ENCODE measurements at places on chromosomes 3 and 15.

DNA sequence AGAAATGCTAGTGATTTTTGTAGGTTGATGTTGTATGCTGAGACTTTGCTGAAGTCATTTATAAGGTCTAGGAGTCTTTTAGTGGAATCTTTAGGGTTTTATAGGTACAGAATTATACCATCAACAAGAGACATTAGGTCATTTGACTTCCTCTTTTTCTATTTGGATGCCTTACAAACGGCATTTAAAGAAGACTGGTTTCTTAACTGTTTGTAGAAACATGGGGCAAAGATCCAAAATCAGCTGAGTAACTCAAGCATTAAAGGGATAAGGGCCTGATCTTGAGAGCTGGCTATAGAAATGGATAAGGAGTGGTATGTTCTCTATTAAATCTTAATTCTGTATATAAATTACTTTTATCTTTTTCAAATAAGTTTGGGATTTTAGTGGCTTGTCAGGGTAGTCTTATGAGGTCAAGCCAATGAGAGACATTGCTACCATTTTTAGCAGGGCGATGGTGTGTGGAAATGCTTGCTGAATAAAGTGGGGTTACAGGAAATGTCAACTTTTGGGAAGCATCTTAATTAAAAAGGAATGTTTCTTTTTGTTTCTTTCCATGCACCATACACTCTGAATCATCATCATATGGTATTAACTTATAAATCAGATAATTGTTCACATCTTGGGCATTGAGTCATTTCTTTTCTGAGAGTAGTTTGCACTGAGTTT is 197.7 kb upstream of the GBE1 start:
- no peak for DNase-seq

DNA sequence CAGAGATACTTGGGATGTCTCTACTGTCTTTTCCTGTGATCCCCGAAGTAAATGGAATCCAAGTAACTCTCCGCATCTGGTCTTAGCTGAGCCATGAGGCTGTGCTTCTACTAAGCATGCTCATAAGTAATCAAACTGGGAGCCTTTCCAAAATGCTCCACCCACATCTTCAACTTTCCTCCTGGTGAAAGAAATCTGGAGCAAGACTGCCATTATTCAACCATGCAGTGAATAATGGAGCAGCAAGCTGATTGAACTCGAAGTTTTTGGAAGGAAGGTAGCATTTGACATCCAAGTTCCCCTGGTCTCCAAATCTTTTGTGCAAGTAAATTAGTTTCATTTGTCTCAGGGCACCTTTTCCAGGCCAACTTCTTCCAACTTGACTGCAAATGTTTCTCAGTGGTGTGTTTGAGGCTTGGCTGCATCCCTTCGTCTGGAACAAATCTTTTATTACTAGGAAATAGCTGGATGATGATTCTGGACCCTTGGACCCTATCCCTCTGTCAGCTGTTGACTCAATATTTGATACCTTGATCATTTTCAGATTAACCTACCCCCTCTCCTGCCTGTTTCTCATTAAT is 19.4 kb downstream of the GXYLT2 start:
- DNase-seq, result peak; percentile 29

DNA sequence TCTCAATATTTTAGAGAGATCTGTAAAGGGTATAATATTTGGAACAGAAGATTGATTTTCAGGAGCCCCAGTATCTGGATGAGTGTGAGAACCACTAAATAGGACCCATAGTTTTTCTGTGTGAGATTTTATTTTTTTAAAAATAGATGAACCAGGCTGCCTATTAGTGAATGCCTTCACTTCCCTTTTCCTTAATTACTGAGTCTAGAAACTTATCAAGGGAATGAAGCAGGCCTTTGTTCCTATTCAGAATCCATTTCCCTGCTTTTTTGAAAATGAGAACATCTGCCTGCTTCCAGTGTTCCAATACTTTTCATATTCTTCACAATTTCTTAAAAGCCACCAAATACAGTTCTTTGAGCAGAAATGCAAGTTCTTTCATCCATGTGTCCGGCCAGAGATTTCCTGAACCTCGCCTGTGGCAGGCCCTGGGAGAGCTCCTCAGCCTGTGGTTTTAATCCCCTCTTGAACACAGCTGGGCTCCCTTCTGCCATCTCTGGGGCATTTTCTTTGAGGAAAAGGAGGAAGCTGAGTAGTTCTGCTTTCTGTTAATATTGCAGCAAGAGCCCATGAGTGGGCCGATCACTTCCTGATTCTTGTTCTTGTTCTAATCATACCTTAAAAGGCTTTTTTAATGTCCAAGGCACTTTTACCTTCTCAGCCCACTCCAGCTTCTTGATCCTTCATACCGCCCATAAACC is 4.7 kb downstream of the EHD4 start:
- peak; percentile 13 for DNase-seq

- DNase-seq, result no peak
Measured at GRCh38 chr3:195818301-195818700, 6.6 kb upstream of the MUC4 start.

GRCh38 chr3:48636149-48636655 is 941 bp upstream of the SLC26A6 start:
- DNase-seq, result no peak

DNA sequence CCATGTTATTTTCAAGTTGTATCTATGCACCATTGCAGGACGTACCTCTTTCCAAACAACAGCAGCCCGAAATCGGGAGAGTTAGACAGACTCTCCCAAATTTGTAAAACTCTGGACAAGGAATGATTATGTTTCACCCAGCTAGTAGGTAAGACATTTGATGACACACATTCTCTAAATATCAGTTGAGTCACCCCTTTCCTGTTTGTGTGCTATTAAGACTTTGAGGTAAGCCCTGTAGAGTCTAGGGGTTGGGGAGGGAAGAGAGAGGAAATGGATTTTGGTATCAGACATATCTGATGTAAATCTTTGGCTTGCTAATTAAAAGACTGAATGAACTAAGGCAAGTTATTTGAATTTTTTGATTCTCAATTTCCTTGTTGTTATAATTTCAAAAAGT is 999.0 kb downstream of the TUSC7 start:
- no peak for DNase-seq

GRCh38 chr3:13164893-13165492 is 91.8 kb upstream of the IQSEC1 start:
- no peak for DNase-seq

- no peak for DNase-seq
Measured at GRCh38 chr3:171711461-171712170, 98.7 kb downstream of the PLD1 start.

GRCh38 chr3:158701420-158702065 is 29.1 kb upstream of the LXN start:
- no peak for DNase-seq

DNA sequence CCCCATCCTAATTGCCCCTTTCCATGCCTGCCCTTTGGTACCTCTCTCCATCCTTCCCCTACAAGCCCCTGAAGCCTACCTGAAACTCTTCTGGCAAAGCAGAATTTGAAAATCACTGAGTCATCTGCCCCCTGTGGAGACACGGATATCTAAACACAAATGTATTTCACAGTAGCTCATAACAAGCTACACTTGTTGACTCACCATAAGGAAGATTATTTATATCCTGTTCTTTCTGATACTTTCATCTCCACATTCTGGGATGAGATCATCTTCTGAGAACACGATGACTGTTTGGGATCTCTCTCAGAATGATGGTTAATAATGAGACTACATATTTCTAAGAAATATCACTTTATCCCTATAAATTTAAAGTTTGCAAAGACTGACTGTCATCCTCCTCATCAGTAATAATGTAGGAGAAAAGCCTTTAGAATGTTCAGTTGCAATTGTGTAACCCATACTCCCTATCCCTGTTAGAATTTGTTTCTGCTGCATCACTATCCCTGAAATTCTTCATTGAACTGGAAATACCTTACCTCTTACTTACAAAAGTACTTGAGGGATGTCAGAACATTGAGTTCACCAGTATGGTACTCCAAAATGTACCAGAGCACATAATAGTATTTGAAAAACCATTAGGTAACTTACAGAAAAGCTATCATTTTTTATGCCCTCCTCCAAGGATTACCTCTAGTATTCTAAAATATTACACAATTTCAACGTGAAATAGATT is 116.1 kb upstream of the IL12A start:
- DNase-seq, result no peak

GRCh38 chr15:40420071-40420713 is 14.6 kb downstream of the IVD start:
- DNase-seq, result no peak

DNA sequence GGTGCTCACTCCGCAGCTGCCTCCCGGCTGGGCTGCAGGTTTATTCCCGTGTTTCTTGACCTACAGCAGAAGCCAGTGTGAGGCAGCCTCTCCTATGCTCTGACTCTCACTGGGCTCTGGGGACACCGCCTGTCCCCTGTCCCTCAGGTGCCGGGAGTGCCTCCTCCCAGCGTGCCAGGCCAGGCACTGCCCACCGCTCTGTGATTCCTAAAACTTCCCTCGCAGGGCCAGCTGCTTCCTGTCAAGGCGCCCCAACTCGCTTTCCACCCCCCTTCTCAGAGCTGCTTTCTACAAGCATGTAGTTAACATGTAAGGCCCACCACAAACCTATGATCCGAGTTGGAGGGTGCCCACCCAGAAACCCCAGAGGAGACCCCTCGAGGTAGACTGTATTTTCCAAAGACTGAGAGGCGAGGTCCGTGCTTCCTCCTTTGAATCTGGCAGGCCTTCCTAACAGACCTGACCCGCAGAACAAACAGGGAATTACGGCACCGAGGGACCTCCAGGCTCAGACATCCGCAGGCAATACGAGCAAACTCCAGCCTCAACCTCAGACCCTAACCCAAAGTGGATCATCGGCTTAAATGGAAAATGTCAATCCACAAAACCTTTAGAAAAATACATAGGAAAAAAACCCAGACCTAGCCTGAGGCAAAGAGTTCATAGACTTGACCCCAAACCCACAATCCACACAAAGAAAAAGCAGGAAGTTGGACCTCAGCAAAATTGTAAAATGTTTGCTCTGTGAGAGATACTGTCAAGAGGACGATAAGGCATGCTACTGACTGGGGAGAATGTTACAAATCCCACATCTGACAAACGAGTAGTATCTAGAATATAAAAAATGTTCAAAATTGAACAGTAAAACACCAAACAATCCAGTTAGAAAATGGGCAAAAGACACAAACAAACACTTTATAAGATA is 121.3 kb upstream of the IQSEC1 start:
- no peak for DNase-seq
